SW480 (cell line): ENCODE measurements at places on chromosomes 16 and 17.
A peak's percentile ranks its signal among the peaks of the same experiment; 100 is the strongest.

DNA sequence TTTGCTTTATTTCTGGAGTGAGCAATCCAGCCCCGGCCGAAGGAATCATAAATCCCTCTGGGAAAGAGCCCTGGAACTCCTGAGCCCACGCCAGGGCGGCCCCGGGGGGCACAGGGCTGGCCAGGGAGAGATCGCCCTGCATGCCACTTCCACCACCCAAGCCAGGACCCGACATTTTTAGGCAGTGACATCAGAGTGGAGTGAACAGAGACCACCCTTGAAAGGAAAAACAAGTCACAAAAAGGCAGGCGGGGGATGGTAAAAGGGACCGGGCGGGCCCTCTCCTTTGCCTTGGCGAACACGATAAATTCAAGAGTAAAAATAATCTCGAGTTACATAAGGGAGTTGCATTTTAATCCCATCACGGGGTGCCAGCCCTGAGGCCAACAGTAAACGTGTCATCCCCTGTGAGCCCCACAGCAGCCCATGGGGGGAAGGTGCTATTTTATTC is 284.1 kb downstream of the C16orf95 start:
- no peak for DNase-seq

DNA sequence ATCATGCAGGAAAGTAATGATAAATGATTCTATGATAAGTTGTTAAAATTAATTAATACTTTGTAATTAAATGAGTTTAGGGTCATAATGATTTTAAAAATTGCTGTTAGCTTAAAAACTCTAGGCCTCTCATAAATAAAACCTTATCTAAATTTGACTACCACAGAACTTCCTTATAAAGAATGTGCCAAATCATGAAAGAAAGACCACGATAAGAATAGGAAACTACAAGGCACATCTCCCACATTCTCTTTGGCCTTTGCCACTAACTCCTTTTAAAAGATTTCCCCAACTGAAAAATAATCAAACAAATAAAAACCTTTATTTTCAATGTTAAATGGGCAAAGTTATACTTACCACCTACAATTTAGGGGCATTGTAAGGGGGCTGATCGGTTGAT is 164.6 kb upstream of the C17orf78 start:
- no peak for DNase-seq

- no peak for DNase-seq
Measured at GRCh38 chr16:81497690-81498089, 53.1 kb downstream of the CMIP start.

DNA sequence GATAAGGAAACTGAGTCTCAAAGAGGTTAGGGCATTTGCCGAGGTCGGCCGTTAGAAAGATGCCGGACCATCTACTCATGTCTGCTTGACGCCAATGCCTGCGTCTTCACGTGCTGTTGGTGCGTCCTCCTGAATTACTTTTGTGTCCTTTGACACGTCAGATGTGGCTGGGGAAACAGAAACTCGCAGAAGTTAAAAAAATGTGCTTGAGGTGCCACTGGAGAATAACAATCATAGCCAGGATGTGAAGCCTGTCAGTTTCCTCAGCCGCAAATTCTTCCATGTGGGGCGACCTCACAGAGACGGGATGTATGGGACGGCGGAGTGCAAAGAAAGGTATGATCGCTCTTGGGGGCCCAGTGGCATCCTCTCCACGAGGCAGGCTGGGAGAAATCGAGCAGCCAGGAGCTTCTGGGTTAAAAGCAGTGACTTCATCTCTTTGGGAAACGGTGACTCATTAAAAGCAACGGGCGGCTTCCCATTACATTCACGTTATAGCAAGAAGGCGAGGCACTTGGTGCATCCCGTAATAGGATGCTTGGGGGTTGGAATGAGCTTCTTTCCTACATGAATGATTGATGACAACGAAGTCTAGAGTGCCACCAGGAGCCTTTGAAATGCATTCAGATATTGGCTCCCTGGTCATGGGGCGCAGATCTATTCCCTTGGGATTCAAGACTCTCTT is 67.8 kb downstream of the BMERB1 start:
- peak; percentile 92 for DNase-seq

DNA sequence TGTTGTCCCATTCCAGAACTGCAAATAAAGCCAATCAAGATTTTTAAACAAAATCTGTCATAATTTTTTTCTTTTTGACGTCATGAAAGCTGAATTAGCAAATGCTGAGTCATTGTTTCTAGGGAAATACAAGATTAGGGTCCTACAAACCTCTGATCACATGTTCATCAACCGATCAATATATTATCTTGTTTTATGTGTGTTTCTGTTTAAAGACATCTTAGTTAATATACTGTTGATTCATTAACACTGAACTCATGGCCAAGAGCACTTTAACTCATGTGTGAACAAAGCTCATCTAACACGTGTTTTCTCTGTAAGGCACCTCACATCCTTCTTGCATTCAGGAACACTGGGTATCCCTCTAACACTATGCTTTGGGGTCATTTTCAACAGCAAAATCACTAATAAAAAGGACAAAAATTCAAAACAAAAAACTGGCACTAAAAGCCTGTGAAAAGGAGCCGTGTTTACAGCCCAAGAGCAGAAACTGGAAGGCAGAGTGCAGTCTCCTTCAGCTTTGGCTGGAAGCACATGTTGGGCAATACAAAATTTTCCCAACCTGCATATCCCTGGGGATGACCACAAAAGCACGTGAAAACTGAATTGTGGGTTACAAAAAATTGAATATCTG is 102.5 kb downstream of the PARN start:
- no peak for DNase-seq
